ENCODE measurements at places on chromosomes 16 and 17.

GRCh38 chr17:64147110-64148016, 17.4 kb upstream of the ERN1 start:
- DNase-seq = no peak

GRCh38 chr16:57653936-57654335, 14.2 kb upstream of the ADGRG3 start:
- no peak for DNase-seq

DNA sequence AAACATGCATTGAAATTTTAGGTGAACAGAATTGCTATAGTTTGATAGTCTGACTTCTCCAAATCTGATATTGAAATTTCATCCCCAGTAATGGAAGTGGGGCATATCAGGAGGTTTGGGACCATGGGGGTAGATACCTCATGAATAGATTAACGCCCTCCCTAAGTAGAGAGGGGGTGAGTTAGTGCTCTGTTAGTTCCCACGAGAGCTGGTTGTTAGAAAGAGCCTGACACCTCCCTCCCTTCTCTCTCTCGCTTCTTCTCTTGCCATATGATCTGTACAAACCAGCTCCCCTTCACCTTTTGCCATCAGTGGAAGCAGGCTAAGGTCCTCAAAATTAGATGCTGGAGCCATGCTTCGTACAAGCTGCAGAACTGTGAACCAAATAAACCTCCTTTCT, 78.8 kb downstream of the BRIP1 start:
- no peak for DNase-seq

GRCh38 chr16:77059446-77059845, 131.5 kb upstream of the MON1B start:
- no peak for DNase-seq

DNA sequence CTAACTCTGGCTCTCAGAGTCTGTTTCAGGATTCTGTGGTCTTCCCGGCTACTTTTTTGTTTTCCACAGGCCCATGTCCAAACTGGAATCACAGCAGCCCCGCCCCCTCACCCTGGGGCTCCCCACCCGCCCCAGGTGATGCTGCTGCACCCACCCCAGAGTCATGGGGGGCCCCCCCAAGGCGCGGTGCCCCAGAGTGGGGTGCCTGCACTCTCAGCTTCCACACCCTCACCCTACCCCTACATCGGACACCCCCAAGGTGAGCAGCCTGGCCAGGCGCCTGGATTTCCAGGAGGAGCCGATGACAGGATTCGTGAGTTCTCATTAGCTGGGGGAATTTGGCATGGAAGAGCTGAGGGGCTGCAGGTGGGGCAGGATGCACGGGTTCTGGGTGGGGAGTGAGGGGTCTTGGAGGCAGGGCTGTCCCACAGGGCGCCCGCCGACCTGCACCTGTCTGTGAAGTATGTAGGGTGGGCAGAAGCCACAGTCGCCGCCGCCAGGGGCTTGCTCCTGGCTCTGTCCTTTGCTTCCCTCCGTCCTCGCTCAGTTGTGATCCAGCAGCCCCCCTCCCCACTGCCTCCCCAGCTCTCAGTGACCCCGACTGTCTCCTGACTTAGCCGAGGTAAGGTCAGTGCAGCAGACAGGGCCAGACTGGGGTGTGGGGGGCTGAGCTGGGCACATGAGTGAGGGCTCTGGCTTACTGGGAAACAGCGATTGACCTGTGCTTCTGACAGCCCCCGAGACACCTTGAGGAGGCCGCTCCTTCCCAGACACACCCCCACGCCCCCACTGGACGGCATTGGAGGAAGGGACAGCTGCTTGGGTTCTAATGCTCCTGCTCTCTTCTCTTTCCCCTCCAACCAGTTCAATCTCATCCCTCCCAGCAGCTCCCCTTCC, 10.0 kb downstream of the TUFM start:
- DNase-seq = no peak

- no peak for DNase-seq
These were observed 26.1 kb downstream of the GRIN2A start for GRCh38 chr16:10156099-10156498.

- DNase-seq = no peak
These were observed 60.0 kb downstream of the CRISPLD2 start for GRCh38 chr16:84879569-84880487.

DNA sequence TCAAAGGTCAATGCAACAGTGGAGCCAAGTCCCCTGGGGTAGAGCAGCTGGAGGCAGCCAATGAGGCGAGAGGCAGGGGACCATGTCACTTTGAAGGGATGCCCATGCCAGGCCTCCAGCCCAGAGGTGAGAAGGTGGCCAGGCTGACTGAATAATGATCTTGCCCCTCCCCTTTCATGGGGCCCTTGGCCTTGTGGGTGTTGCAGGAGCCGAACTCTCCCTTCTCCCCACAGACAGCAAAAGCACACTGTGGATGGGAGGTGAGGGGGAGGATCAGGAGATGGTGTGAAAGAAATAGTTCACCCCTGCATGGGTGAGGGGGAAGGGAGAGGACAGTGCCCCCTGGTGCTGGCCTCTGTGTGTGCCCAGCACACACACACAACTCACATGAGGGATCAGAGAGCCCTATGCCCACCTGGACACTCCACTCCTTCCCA, 15.8 kb upstream of the TBX21 start:
- no peak for DNase-seq

GRCh38 chr17:54153423-54153822, 330.7 kb downstream of the KIF2B start:
- no peak for DNase-seq

DNA sequence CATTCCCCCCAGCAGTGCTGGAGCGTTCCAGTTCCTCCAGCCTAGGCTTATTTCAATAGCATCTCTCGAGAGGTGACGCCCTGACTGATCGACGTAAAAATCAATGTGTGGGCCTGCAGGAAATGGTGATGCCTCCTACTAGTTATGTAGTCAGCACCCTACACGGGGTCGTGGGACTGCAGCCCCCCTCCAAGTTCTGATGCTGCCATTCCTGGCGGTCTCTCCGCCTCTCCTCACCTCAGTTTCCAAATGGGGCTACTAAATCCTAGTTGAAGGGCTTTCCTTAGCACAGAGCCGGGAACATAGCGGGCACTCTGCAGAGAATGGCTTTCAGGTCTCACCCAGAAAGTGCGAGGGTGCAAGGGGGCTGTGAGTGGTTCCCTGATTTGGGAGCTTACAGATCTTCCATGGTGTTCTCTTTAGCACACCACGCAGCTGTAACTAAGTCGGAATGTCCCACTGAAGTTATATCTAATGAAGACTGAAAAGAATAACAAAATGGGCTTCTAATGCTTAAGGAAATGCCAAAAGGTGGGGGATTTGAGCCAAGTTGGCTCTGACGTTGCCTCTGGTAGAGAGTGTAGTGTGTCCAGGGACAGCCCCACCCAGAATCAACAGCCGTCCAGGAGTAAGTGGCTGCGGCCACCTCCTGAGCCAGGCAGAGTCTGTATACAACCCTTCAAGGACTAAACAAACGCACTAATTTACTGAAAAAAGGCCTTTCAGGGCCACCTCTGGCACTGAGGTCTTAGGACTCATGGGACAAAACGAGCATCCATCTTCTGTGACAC, 299.7 kb upstream of the FOXF1 start:
- no peak for DNase-seq

DNA sequence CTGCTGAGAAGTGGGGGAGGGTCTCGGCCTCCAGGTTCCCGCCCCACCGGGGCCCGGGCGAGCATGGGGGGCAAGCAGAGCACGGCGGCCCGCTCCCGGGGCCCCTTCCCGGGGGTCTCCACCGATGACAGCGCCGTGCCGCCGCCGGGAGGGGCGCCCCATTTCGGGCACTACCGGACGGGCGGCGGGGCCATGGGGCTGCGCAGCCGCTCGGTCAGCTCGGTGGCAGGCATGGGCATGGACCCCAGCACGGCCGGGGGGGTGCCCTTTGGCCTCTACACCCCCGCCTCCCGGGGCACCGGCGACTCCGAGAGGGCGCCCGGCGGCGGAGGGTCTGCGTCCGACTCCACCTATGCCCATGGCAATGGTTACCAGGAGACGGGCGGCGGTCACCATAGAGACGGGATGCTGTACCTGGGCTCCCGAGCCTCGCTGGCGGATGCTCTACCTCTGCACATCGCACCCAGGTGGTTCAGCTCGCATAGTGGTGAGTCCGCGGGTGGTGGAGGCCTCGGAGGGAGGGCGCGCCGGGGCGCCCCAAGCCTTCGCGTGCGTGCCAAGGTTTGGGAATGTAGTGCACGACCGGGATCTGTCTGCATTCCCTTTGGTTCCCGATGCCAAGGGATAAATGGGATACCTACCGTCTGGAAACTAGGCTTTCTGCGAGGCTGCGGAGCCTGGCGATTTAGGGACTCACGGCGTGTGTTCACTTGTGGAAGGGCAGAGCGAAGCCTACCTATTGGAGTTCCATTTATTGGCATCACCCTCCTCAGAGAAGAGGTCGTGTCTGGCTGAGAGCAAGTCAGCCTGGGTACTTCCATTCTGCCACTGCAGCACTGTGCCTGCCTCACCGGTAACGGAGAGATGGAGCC, 1.0 kb downstream of the ZNRF1 start:
- no peak for DNase-seq

DNA sequence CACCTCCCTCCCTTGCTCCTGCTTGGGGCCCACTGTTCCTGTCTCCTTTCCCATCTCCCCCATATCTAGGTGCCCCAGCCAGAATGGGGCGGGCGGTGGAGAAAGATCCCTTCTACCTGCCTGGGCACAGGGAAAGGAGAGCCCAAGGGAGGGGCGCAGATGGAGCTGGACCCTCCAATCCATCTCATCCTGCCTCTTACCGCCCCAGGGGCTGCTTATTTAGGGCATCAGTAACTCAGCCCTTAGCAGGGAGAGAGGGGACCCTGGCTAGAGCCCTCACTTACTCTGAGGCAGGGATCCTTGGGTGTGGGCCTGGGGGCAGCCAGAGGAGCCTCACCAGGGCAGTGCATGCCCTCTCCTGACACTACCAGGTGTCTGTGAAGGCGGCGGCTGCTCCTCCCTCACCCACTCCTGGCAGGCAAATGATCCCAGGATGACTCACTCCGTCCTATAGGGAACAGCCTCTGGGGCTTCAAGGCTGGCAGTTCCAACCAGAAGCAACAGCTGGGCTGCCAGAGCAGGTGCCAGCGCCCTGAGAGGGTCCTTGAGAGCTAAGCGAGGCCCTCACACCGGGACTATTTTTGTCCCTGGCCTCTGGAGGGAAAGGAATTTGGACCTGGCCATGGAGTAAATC, 16.3 kb upstream of the BCAR1 start:
- DNase-seq = no peak

- DNase-seq = no peak
These were observed 19.8 kb upstream of the SHISA6 start for GRCh38 chr17:11221196-11221595.

DNA sequence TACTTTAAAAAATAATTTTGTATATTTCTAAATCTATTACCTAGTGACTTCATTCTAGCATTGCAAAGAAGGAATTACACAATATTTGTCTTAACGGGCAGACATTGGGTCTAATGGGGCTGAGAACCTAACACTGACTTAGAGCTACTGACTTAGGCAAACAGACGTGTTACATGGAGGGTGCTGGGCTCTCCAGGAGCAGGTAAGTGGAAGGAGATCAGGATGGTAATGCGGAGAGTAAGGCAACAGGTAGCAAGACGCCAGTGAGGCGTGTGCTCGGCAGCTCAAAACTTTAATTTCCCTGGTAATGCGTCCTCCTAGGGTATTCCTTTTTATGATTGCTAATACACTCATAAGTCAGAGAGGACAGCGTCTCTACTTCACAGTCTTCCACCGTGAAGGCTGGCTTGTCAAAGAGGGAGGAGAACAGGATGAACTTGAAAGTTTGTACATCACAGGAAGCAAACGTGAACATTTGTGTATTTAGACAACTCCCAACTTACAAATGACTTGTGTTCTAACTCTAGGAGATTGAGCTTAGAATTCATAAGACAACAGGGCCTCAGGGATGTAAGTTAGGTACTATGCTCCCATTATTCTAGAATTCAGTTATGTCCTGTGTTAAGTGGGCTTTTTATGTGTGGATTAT, 4.6 kb downstream of the KRT28 start:
- DNase-seq = no peak

DNA sequence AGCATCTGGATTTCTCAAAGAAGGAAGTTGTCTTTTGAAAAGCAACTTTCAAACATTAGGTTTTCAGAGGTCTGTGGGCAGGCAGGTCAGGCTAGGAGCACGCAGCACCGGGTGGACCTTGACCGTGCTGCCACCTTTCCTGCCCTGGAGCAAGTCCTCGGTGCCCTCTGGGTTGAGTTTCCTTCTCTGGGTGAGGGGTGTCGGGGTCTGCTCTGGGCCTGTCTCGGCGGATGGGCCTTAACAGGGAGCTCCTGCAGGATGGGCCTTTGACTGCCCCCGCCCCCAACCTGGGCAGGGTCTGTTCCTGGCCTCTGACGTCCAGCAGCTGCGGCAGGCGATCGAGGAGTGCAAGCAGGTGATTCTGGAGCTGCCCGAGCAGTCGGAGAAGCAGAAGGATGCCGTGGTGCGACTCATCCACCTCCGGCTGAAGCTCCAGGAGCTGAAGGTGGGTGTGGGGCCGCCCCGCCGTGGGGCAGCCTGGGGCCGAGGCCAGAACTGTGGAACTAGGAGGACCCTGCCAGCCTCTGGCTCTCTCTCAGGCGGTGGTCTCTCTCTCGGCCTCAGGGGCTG, 8.7 kb downstream of the DEF8 start:
- no peak for DNase-seq

GRCh38 chr17:57784226-57784895, 39.3 kb upstream of the CCDC182 start:
- DNase-seq = no peak

- DNase-seq = no peak
These were observed 11.4 kb downstream of the ASPHD1 start for GRCh38 chr16:29911676-29912010.
